ENCODE measurements at places on chromosomes 5 and 9. TPM values are rescaled to one million over a fixed set of nuclear protein-coding genes. Genes with fewer than 3 reads are reported as not detected.

CRB2 gene
- not detected for total RNA-seq

PKD2L2 gene
- total RNA-seq = not detected

PCDHGB3 gene
- 1.7 TPM for total RNA-seq

CCL21 gene
- 5.2 TPM for total RNA-seq

DNA sequence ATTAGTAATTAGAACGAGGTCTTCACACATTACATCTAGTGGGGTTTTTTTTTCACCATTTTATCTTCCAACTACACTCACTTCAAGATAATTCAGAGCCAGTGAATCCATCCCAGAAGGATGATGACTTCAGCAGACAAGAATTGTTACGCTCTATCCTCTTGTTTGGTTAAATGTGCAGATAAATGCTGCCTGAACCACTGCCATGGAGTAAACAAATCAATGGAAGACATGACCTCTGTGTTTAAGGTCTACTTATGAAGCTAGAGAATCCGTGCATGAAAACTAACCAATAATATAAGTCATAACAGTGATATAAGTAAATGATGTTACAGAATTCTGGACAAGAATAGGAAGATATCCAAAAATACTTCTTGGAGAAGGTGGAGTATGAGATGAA, 602.6 kb downstream of the TLR4 start:
- DNase-seq = no peak

DNA sequence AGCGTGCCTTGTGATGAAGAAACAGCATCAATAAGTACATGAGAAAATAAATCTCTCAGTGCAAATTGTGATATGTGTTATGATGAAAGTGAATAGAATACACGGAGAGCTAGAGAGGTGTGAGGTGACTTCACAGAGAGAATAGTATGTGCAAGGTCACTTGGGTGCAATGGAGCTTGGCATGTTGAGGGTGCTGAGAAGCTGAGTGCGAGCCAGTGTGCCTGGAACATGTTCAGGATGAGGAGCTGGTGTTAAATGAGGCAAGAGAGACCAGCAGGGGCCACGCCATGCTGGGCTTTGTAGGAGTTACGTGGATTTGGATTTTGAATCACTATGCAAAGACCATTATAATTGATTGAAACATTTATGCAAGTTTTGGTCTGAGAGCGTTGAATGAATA, 12.8 kb upstream of the RPS23 start:
- no peak for DNase-seq

DNA sequence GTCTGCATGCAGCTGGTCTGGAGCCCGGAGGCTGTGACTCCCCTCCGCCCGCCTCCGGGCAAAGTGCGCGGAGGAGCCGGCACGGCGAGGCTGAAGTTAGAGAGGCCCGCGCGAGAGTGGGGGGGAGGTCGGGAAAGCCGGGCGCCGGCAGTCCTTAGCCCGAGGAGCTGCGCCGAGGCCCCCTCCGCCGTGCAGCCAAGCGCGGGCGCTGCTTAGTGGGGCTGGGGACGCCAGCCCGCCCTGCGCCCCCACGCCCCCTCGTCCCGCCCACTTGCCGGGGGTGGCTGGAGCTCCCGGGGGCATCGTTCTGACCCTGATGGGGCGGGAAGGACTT, 403 bp downstream of the NINJ1 start:
- DNase-seq = peak; percentile 92

DNA sequence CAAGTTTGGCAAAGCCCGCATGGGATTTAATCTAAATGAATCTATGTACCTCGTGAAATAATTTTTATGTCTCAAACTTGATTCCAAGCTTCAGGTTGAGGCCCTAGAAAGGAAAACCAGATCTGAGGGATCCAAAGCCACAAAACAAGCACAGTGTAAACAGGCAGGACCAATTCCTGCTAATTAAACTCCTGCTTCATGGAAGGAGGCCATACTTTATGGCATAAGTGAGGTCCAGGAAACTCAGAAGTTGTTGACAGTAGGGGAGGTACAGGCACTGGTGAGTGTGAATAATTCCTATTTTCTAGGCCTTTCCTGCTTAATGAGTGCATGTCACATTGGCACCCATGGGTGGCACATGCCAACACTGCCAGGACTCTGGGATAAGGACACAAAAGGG, 648.6 kb upstream of the SGCD start:
- DNase-seq = no peak

DNA sequence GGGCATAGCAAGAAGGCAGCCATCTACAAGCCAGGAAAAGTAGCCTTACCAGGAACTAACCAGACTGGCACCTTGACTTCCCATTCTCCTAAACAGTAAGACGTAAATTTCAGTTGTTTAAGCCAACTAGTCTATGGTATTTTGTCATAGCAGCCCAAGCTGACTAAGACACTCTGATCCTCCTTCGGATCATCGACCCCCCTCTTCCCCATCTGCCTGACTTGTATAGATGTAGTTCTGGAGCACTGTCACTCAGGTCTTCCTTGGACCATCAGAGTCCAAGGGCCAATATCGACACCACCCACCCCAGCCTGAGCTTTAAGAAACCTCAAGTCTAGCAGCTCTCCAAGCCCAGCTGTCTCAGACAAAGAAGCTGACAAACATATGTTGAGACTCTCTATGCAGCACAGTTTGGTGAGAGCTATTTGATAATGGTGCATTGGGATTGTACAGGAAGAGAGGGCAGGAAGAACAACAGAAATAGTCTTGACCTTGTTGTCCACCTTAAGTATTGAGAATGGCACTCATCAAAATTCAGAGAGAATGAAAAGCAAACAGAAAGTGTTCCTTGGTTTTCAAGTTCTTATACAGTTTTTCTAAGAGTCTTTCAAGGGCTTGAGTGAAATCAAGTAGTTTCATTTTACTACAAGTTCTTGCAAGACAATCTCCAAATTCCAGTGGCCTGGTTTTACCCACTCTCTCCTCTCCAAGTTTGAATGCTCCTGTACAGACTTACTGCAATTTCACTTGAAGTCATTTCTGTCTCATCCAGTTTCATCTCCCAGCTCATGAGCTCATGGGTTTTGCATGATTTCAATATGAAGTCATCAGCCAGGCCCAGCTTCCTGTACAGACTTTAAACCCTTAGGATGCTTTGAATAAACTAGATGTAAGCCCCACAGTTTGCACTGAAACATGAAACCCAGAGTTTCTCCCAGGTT, 122.3 kb upstream of the RAI14 start:
- DNase-seq = no peak

GRCh38 chr5:65066387-65067146, 297.8 kb downstream of the CWC27 start:
- DNase-seq = no peak

DNA sequence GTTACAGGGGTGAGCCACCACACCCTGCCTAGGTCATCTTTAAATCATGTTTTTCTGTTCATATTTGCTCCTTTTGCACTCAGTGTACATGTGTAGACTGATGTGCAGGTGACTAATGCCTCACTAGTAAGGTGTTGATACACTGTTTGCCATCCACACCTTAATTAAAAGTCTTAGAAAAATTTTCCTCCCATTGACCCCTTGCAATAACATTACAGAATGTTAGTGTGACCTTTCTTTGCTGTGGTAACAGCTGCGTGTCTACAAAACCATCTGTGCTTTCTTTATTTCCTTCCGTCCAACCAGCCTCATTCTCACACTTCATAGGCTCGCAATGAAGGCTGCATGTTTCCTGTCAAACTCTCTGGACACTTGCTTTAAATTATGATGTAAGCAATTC, 6.6 kb upstream of the CEMIP2 start:
- no peak for DNase-seq

DNA sequence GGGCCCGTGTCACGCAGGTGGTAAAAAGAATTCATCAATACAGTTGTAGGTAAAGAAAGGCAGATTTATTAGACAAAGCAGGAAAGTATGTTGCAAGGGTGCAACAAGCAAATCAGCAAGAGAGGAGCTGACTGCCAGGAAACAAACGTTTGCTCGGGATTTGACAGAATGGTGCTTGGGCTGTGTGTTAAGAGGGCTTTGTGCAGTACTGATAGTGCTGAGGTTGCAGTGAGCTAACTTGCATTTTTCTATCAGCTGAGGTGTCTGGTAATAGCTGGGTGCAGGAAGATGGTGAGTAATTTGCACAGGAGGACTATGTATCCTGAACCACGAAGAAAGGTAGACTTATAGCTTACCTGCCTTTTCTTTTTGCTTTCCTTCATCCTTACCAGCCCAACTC, 3.9 kb upstream of the RARS1 start:
- DNase-seq = no peak

DNA sequence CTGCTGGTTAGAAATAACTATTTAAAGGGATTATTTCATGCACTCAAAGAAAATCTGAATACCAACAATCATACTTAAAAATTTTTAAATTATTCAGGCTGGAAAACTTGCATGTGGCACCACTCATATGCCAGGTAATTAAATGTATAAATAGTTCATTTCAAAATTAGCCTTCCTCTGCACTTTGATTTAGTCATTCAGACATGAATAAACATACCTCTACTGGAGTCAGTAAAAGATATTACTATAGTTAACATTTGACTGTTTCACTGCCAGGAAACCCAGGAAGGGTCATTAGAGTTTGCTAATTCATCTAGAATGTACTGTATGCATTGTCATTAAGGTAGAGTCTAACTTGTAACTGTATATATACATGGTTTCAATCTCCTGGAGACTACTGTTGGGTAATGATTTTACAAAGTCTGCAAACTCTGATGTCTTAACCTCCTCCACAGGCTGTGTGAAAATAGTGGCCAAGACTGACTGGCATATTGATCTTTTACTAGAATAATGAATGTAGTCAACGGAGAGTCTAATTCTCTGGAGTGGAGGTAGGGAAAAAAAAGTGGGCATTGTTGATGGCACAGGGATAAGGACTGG, 43.7 kb downstream of the TEX10 start:
- no peak for DNase-seq

GRCh38 chr9:14994738-14995137, 84.5 kb upstream of the FREM1 start:
- no peak for DNase-seq

GRCh38 chr9:117249799-117250198, 165.1 kb downstream of the ASTN2 start:
- no peak for DNase-seq
